Dorsolateral prefrontal cortex (tissue), 122 donors: ENCODE measurements at places on chromosomes 4 and X. TPM values are rescaled to one million over a fixed set of nuclear protein-coding genes. Genes with fewer than 3 reads are reported as not detected.

The NAT8L gene
- 200 TPM for total RNA-seq

GRCh38 chr4:52038103-52038912 is at the start of gene SGCB:
SGCB (minus strand) TSS chr4:52038299; CDS start chr4:52038259, 40 bp downstream.
- DNase-seq: peak; percentile 74

The PDZD4 gene
- total RNA-seq: 326 TPM

- DNase-seq: no peak
Measured at GRCh38 chr4:17605236-17605635, 9.2 kb upstream of the MED28 start.

- no peak for DNase-seq
Measured at GRCh38 chrX:10117864-10118377, 38.9 kb upstream of the CLCN4 start.

DNA sequence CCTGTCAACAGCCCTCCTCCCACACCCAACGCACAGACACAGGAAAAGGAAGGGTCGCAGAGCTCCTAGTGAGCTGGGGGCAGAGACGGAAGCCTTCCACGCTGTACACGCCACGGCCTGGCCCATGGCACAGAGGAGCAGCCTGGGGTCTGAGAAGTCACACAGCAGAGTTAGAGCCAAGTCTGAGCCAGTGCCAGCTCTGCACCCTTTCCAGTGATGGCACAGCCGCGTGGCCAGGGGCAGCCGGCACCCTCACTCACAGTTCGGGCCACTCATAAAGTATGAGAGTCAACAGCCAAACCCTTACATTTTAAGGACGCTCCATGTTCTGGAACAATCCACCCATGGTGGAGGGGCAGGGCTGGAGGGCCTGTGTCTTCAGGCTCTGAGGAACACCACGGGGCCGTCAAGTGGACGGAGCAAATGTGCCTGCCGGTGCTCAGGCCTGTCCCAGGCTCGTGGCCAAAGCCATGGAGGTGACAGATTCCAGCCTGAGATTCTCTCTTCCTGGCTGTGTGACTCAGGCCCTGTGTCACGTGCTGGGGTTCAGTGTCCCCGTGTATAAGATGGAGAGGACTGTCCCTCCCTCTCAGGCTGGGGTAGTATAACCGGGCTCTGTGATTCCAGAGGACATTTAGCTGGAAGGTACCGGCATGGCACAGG is 91.2 kb downstream of the ABLIM2 start:
- no peak for DNase-seq

DNA sequence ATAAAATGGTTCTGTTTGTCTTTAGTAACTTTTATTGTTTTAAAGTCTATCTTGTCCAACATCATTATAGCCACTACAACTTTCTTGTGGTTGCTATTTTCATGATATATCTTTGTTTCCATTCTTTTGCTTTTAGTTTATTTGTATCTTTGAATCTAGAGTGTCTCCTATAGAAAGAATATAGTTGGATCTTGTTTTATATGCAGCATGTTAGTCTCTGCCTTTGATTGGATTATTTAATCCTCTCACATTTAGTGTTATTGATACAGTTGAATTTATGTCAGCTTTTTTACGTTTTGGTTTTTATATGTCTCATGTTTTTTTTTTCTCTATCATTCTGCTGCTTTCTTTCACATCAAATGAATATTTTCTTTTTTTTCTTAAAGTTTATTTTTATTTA is 98.1 kb downstream of the VSIG4 start:
- DNase-seq: no peak

DNA sequence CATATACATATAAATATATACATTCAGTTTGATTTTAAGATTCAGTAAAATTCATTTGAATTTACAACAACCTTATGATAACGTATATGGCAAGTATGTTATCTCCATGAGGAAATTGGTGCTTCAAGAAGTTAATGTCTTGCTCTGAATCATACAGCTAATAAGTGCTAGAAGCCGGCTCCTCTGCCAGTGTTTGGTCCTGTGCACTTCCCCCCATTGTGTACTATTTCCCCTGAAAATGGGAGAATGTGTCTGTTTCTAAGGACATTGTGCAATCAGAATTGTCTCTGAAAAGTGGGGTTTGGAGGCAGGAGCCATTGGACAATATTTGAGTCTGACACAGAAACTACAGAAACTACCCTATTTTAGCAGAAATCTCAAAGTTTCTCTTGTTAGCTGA is 135.9 kb downstream of the CPE start:
- DNase-seq: no peak

DNA sequence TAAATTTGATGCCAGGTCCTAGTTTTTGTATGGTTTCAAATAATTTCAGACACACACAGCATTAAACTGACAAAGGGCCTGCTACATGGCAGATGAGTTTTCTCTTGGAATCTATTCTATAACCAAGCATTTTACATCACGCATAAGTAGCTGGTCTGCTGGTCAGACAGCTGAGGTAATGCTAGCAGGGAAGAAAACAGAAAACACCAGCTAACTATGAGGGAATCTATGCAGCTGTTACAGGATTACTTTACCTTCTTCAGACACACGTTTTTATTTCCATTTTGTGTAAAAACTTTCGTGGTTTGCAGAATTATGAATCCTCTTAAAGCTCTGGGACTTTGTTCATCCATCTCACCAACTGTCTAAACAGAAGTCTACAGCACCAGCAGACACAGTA is 42.0 kb downstream of the MFAP3L start:
- DNase-seq: no peak

- DNase-seq: no peak
Measured at GRCh38 chrX:72026341-72027023, 105.2 kb downstream of the RTL5 start.

DNA sequence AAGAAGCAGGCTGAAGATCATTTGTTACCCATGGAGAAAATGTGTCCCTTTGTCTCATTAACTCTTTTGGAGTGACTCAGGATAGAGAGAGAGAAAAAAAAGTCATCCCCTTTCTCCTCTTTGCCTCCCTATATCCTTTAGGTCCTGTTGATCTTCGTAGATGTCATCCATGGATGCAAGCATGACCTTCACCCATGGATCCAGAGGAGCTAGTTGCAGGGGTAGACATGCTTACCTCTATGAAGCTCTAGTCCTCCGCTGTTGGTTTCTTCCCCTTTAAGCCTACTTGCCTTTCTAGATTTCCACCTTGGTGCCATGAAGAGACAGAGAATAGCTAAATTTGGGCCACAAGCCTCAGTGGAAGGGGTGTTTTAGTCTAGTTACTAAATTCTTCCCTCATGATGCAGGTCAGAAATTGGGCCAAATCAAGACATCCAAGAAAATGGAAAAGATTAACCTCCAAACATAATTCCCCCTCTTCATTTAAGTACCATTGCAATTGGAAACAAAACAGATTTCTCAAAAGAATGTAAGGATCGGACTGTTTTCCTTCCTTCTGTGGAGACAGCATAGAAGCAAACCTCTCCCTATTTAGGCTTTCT is 178.4 kb downstream of the TECRL start:
- no peak for DNase-seq

The ASMT gene
- total RNA-seq: not detected

- no peak for DNase-seq
Measured at GRCh38 chr4:140260227-140260626, 106.2 kb upstream of the MAML3 start.

- no peak for DNase-seq
Measured at GRCh38 chr4:103073792-103074438, 2.6 kb downstream of the SLC9B2 start.

DNA sequence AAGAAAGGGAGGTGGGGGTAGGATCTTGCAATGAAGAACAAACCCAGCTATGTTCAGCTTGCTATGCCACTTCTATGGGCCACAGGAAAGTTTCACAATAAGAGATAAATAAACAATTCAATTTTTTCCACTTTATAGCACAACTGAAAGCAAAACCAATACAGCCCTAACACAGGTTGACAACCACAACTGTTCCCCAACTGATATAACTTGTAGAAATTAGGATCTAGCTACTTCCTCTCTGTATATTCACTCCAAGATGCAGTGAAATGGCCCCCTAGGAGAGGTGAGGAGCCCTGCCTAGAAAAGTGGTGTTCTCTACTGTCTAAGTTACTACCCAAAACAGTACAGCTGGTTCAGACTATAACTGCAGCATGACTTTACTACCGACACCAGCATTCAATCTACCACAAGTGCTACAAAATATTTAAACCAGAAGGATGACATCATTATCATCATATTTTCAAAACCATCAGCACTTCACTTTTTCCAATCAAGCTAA is 77.0 kb downstream of the FBXW7 start:
- no peak for DNase-seq

DNA sequence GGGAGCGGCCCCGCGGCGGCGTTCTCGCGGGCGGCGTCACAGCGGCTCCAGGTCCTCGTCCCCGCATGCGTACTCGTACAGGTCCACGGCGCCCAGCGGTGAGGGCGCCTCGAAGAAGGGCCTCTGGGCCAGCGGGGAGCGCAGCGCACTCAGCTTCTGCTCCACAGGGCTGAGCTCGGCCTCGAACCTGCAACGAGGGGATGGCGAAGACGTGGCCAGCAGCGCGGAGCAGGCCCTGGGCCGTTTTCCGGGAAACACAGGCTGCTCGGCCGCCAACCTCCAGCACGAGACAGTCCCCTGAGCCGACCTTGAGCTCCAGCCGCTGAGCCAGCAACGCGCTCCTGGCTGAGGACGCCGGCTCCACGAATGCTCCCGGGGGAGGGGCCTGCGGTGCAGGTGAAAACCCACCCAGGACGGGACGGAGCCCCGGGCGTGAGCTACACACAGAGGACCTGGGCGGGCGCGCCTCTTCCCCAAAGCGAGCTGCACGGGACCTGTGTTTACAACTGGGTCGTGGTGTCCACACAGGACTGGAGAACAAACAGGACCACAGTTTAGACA is 15.8 kb upstream of the GTPBP6 start:
- DNase-seq: no peak

DNA sequence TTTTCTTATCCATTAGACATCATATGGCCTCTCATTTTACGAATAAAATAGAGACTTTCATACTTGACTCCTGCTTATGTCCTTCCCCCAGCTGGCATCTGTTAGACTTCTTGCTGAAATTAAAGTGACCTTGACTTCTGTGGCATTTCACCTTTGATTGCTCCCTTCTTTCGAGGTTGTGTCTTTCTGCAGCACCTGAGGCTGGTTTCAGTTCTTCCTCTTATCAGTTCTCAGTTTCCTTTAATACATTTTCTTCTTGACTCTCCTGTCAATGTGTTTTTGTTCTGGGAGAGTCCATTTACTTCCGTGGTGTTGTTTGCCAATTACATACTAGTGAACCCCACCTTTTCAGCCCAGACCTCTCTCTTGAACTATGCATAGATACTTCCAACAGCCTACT is 81.6 kb downstream of the RBPJ start:
- no peak for DNase-seq

DNA sequence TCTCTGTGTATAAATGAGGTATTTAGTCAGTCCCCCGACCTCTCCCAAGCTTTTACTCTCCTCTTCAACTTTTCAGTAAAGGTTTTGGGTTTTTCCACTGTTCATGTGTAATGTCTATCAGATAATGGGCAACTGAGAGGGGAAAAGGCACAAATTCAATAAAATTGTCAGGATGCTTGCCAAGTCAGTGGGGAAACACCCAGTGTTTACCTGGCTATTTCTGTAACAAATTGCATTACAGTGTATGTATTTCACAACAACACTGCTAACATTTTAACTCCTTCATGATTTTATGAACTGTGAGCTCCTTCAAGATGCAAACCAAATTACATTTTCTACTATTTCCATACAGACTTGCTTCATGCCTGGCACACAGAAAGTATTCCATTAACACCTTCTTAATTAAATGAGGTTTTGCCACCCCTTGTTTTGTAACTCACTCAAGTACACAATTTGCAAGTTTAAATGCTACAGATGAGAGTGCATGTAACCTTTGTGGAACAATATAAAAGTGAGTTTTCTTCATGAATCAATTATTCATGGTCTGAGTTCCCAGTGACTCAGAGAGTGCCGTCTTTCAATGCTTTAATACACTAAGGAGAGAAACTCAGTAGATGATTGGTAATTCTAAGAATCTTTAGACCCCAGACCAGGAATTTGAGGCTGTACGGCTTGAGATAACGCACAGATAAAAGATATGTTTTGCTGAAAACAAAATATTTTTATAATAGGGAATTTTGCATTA is 149.8 kb upstream of the TLL1 start:
- no peak for DNase-seq

DNA sequence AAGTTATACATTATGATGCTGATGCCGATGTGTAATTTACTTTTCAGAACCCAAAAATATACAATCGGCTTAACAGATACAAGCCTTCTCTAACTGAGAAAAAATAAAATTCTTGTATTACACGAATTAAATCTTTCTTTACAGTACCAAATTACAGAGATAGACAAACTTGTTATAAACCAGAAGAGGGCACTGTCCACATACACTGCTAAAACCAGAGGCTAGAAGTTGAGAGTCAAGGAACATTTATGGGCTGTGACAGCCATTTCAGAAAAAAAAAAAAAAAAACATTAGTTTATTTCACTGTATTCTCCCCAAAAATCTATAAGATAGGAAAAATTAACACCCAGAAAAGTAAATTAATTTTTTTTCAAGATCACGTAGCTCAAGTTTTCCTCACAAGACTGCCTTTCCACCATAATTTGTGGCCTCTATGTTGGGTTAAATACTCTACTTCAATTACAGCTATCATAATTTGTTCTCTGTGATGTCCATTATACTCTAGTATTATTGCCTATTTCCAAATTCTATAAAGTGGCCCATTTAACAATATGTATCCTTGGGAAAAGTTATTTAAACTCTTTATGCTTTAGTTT is 12.0 kb downstream of the EREG start:
- DNase-seq: no peak

The CT45A1 gene
- not detected for total RNA-seq

DNA sequence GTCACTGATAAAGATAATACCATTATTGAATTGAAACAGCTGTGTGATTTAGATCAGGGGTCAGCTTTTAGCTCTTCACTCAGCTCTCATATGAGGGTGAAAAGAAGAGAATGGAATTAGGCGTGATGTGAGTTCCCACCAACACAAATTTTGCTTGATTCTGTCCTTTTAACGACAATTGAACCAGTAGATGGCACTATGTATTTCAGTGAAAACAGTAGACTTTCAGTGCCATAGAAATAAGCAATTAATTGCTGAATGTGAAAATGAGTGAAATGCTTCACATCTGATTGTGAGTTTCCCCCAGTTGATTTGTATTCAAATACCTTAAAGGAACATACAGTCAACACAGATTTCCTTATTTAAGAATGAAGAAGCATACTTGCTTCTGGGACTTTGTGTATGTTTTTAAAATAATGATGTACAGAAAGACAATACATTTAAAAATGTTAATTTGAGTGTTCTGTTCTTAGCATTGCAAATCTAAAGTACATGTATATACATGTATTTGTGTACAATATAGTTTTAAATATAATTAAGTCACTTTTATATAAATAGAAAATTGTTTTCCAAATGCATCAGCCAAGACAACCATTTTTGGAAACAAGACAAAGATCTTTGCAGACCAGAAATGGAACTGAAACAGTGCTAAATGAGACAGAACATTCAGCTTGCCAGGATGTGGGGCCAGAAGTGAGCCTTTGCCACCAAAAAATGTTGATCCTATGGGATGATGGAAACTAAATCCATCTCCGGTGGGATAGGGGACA is 178.8 kb downstream of the SNCA start:
- DNase-seq: no peak

DNA sequence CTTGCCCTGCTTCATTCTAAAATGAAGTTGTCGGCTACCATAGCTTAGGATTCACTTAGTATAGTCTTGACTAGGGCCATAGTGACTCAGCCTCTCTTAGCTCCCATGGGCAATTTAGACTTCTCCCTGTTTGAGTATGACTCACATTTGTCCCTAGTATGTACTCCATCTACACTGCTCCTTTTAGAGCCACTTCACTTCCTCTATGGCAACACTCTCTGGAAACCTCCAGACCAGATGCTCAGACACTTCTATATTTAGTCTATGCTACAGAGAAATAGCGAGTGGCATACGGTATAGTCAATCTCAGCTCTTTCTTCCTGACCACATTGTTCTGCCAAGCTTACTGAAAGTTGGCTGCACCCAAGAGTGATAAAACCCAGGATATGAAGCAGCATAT is 11.2 kb downstream of the MEPE start:
- DNase-seq: peak; percentile 37
